ENCODE measurements at places on chromosomes 3 and 15. TPM values are rescaled to one million over a fixed set of nuclear protein-coding genes. Genes with fewer than 3 reads are reported as not detected.

The PLSCR5 gene
- not detected for total RNA-seq

The C2CD4B gene
- 0.16 TPM for total RNA-seq

The CLRN1 gene
- not detected for total RNA-seq

The CFAP161 gene
- not detected for total RNA-seq

The PDZRN3 gene
- total RNA-seq, result not detected

The DISP2 gene
- total RNA-seq, result 0.06 TPM

The IMPG2 gene
- 0.09 TPM for total RNA-seq

The MYZAP gene
- 0.20 TPM for total RNA-seq

The GOLGA8S gene
- total RNA-seq, result 0.23 TPM

The SLC22A14 gene
- not detected for total RNA-seq

The IGSF11 gene
- total RNA-seq, result not detected

The SCN11A gene
- 0.09 TPM for total RNA-seq

The CEMIP gene
- total RNA-seq, result not detected

The XCR1 gene
- not detected for total RNA-seq

The GOLGA6L4 gene
- 0.80 TPM for total RNA-seq

The SERINC4 gene
- 0.61 TPM for total RNA-seq

The C3orf33 gene
- 3.3 TPM for total RNA-seq

The INO80 gene
- 22.9 TPM for total RNA-seq

The C2CD4A gene
- 0.14 TPM for total RNA-seq

The BNC1 gene
- total RNA-seq, result not detected

The WDR76 gene
- 124 TPM for total RNA-seq

The ADGRG7 gene
- total RNA-seq, result not detected

Data from activated naive CD4-positive, alpha-beta T cell treated with anti-CD3 and anti-CD28 coated beads, Interleukin-2, amount 50 U/mL, for 72 hours (primary cell).